GM04504 (cell line): ENCODE measurements at places on chromosomes 5 and 9.
A peak's percentile ranks its signal among the peaks of the same experiment; 100 is the strongest.

- no peak for DNase-seq
These were observed at the start of gene PCDHGB2 for GRCh38 chr5:141359790-141360426. PCDHGB2 (plus strand) TSS chr5:141359994; CDS start chr5:141360136, 142 bp downstream.

- peak; percentile 41 for DNase-seq
These were observed 84.2 kb upstream of the PCSK1 start for GRCh38 chr5:96517295-96517694.

- no peak for DNase-seq
These were observed 21.8 kb upstream of the NINJ1 start for GRCh38 chr9:93155716-93156474.

DNA sequence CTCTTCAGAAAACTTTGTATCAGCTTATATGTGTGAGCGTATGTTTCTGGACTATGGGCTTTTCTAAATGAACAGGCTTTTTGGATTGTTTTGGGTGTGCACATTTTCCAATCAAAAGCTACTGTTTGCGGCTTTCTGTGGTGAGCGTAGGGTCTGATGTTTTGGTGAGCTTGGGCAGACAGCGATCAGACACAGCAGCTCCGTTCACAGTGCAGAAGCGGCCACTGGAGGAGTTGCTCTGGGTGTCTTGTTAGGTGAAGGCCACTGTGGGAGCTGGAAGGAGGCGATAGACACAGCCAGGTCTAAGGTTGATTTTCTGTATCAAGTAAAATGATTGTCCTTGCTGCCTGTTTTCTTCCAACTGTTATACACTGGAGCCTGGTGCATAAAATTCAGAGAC lies 11.1 kb downstream of the PRRC2B start:
- DNase-seq, result no peak

- DNase-seq, result no peak
These were observed 9.0 kb downstream of the RACK1 start for GRCh38 chr5:181234455-181235306.

DNA sequence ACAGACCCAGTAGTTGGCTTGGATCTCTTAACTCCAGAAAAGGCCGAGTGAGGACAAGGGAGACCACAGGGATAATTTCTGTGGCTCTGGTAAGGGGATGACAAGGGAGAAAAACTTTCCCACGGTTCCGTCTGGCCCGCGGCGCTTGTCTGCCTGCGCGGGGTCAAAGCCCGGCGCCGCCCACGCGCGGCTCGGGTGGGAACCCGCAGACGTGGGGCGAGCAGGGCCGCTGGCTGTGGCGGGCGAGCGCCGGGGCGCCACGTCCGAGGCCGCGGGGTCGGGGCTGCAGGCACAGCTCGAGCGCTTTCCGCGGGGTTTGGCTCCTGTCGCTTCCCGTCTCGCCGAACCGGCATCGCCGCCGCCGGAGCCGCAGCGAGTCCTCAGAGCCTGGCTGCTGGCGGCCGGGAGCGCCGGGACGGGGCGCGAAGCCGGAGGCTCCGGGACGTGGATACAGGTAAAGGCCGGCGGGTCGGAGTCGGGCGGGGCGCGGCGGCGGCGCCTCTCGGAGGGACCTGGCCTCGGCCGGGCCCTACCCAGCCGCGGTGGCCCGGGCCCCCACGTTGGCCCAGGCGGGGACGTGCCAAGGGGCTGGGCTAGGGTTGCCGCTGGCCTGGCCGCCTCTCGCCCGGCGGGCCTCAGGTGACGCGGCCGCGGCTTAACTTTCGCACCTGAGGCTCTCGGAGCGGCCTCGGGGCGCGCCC lies at the start of gene RNF180:
RNF180 (plus strand) TSS at position 344 of the 701 bp plus-strand sequence. CDS start 34,965 bp downstream, outside the sequence.
- no peak for DNase-seq

- no peak for DNase-seq
These were observed 22.5 kb upstream of the SMC2 start for GRCh38 chr9:104071589-104071988.

DNA sequence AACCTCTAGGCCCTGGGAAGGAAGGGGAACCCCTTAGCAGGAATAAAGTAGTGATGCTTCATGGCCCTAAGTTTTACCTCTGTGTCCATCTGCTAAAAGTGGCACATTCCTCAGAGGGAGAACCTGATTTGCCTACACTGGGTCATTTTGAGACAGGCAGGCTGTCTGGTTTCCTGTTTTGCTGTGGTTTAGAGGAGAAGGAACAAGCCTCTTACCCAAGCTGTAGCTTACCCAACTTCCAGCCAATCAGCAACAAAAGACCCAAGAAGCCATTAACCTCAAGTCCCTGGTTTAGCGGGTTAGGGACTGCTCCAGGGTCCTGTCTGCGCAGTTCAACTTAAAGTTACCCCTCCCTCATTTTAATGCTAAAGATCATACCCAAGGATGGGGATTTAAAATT lies 411.0 kb downstream of the MAT2B start:
- no peak for DNase-seq

DNA sequence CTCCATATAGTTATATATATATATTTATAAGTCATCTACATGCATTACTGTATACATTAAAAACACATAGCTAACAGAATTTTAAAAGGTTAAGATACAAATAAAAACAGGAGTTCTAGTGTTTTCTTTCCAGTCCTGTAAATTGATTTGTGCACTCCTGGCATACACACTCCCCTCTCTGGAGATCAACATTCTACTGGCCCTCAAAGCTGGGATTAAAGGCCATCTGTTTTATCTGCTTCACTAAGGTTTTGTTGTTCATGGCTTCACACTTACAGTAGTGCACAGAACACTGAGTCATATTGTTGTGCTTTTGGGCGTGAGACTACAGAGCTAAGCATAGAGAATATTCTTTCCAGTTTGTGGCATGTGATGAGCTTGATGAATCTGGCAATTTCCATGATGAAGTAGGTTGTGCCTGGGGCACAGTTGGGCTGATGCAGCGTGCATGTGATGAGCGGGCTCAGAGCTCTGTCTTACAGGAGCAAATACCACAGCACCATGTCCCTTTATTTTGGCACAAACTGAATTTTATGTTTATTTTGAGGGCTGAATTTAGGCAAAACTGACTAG lies 98.2 kb downstream of the TAF11L14 start:
- no peak for DNase-seq

DNA sequence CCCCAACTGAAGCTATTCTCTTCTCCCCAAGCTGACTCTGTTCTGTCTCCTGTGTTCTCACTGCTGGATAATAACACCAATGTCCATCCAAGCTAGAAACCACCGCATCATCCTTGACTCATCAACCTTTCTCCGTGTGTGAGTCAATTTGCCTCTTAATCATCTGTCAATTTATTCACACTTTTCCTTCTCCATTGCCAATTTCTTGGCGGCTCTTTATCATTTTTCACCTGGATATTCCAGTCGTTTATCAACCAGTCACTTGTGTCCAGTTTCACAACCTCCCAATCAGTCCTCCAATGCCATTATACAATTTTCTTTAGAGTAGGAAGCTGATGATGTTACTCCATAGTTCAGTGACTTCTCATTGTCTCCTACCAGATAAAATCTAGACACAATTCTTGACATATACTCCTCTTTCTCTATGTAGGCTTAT lies 45.4 kb upstream of the LIFR start:
- no peak for DNase-seq

GRCh38 chr5:172903790-172904189 lies 55.4 kb upstream of the RPL26L1 start:
- peak; percentile 76 for DNase-seq

DNA sequence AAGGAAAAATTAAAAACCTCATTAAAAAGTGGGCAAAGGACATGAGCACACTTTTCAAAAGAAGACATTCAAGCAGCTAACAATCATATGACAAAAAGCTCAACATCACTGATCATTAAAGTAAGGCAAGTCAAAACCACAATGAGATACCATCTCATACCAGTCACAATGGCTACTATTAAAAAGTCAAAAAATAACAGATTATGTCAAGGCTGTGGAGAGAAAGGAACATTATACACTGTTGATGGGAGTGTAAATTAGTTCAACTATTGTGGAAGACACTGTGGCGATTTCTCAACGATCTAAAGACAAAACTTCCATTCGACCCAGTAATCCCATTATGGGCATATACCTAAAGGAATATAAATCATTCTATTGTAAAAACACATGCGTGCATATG lies 35.8 kb downstream of the HINT1 start:
- DNase-seq, result no peak

DNA sequence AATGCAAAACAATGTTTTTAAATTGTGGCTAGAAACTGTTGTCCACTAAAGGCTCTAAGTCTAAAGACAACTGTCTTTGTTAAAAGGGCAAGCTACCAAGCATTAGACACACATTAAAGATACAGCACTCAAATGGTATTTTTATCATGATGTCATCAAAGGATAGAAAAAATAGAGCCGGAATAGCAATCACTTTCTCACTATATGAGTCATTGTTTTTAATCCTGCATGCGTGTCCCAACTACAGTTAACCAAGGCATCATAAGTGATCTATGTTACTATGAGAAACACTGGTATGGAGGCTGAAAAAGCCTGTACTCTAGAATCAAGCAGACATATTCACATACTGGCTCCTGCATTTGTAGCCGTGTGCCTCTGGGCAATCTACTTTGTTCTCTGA lies 1.9 kb upstream of the PJA2 start:
- peak; percentile 73 for DNase-seq

DNA sequence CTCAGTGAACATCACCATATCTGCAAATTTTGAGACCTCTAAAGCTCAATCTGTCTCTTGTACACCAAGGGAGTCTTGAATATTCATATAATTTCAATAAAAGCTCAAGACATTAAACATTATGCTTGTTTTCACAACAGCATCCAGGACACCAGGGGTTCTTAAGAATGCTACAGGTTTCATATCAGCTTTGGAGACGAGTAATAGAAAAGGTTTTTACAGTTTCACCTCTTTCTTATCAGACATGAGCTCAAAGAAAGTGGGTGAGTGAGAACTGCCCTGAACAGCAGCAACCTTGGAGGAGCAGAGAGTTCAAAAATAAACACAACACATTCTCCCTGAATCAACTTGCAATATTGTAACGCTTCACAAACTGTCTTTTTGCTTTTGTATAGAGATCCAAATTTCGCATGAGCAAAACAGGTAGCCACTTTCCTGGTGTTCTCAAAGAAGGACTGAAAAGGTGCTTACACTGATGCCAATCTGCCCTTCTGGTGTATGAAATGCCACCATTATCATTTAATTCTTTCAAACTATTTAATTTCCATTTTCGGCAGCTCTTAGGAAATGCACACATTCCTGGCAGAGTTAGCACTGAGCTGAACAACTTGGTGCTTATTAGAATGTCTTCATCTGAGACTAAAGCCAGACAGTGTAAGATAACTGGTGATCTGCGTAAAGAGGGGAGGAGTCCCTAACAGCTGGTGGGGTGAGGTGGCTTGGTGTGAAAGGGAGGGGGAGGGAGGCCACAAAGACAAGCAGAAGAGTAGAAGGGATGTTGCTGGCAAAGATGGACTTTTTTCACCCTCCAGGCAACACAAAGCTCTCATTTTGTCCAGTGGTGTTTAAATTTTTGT lies 535.3 kb downstream of the PDE4D start:
- DNase-seq, result no peak

- DNase-seq, result no peak
These were observed 111.8 kb upstream of the ACTBL2 start for GRCh38 chr5:57594436-57594835.

DNA sequence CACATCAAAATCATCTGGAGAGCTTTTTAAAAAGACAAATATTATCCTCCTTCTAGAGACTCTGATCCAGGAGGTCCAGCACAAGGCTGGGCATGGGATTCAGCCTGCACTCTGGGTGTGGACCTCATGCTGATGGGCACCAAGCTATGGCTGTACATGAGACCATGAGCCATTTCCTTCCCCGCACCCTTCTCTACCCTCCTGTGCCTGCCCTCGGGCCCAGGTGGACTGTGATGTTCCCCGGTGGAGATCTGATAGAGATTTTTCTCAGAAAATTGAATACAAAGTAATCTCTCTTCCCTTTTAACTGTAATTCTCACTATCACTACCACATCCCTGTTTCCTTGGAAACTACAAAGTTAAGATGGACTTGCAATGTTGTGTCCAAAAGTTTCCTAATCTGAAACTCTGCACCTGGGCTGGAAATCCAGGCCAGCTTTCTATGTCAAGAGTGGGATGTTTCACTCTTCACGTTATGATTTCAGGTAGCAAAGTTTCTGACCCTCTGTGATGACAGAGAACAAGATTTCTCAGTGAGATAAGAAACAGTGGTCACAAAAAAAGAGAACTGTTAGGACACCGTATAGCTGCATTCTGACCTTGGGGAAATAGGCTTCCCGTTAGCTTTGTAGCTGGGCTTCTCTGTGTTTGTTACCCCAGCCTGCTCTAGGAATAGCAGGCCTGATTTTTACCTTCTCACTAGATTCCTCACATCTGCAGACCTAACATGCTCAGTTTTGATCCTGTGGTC lies 11.5 kb downstream of the SFXN1 start:
- no peak for DNase-seq

DNA sequence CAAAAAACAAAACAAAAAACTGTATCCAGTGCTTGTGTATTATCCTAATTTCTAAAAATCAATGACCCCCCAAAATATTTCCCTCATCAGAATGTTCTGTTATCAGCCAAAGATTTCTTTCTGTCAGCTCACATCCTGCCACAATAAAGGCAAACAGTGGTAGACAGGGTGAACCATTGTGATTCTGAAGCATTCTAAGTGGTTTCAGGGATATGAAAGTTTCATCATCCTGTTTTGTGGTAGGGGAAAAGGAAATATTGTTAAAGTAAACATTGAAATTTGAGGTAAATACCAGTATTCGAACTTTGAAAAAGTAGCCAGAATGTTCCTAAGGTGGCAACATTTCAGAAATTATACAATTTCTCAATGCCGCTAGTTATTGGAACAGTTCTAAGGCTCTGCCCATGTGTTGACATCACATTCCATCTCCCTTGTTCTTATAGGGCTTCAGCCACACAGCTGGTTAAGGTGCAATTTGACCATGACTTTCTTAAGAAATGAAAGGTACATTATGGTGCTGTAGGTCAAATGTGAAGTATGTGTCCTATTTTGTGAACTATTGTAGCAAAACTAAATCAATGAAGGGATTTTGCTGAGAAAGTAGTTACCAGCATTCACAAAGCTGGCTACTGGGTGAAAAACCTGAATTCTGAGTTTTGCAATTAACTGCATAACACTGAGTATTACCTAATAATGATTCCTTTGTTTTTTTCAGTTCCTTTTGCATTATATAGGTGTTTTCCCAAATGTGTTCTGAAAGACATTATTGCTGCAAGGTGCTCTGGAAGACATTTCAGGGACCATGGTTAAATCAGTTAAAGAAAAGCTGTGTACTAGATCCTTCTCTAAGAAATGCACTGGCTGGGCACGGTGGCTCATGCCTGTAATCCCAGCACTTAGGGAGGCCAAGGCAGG lies 107.6 kb upstream of the RASGRF2 start:
- DNase-seq, result no peak

- peak; percentile 35 for DNase-seq
These were observed 39.3 kb upstream of the TLX3 start for GRCh38 chr5:171269717-171270116.

DNA sequence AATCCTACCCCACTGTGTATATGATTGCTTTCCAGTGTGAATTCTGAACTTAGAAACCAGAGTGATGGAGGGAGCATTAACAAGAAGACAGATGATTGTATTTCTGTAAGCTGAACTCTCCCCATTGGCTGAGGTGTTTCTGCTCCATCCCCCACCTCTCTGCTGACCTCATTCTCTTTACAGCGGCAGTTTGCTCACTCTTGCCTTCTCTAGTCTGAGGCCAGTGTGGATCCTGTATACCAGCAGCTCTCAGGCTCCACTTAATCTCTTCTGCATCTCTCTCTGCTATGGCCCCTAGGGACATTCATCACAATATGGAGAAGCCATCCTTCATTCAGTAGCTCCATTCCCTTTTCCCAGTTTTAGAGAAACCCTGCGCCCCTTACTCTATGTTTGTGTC lies 358.8 kb downstream of the MAN2A1 start:
- no peak for DNase-seq

- no peak for DNase-seq
These were observed 23.0 kb upstream of the NR3C1 start for GRCh38 chr5:143426437-143426991.

GRCh38 chr9:137157618-137158415 lies 12.0 kb downstream of the LRRC26 start:
- DNase-seq, result no peak
